Stimulated activated CD4-positive, alpha-beta T cell treated with anti-CD3 and anti-CD28 coated beads, Interleukin-2, amount 100 ng/mL, for 4 hours (primary cell): ENCODE measurements at places on chromosomes 6 and 20.
A peak's percentile ranks its signal among the peaks of the same experiment; 100 is the strongest.

- DNase-seq = no peak
Observed at GRCh38 chr6:139588734-139589593, 214.5 kb upstream of the CITED2 start.

DNA sequence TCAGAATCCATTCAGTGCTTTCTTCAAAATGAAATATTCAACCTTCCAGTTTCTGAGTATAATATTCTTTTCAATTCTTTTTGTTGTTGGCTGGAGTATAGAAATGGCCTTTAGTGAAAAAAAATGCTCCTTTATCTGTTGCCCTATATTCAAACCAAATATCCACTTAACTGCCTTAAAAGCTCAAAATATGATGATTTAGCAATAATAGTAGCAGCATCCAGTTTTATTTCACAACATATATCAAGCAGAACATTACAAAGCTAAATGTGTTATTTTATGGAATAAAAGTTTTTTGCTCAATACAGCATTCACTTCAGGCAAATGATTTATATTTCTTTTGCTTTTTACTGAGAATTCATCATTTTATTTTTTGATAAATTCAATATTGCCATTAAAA lies 322.4 kb upstream of the EYS start:
- no peak for DNase-seq

DNA sequence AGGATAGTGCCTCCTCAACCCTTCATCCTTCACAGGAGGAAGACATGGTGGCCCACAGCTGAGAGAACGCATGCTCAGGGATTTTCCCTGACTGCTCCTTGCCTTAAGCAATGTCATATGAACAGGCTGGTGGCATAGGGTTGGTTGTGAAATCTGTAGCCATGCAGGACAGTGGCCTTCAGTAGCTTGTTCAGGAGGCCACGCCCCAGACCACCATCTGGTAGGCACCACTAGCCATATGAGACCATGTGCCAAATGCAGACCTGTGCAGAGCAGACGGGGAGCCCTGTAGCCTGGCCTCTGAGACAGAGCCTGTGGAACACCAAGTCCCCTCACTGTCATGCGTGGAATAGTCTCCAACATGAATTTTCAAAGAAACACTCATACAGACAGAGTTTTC lies 76.5 kb downstream of the ADTRP start:
- no peak for DNase-seq

- DNase-seq = no peak
Observed at GRCh38 chr20:12318043-12318442, 400.4 kb downstream of the BTBD3 start.

DNA sequence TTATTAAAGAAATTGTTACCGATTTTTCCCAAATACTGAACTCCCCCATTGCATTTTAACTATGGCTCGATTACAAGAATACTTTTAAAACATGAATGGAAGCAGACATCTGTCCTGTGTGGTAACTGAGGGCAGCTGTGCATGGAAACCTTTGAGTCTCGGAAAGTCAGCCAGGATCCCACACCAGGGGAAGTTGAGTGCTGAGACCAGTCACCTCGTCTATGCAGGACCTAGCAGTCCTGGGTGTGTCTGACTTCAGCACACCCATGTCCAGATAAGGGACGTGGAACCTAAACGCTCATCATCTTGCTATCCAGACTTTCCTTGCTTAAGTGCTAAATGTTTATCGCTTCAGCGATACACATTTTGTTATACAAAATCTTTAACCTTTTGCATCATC lies 6.1 kb downstream of the RIN2 start:
- DNase-seq = no peak

GRCh38 chr6:98532004-98532403 lies 302.4 kb upstream of the POU3F2 start:
- no peak for DNase-seq

DNA sequence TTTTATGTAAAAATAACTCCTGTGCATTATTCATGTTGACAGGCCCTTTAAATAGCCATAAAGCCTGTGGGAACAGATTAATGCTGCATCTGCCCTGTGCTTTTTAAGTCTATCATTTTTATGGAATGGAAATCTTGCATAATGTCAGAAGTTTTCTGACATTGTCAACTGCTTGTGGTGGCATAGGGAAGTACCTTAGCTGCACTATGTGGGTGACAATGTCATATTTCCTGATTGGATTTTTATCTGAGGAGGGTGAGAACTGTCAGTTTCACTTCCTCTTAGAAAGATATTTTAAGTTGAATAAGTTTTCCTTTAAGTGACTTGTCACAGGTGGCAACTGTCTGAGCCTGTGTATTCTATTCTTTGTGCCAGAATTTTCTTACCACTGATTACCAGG lies 267.9 kb downstream of the PLCB1 start:
- DNase-seq = no peak

DNA sequence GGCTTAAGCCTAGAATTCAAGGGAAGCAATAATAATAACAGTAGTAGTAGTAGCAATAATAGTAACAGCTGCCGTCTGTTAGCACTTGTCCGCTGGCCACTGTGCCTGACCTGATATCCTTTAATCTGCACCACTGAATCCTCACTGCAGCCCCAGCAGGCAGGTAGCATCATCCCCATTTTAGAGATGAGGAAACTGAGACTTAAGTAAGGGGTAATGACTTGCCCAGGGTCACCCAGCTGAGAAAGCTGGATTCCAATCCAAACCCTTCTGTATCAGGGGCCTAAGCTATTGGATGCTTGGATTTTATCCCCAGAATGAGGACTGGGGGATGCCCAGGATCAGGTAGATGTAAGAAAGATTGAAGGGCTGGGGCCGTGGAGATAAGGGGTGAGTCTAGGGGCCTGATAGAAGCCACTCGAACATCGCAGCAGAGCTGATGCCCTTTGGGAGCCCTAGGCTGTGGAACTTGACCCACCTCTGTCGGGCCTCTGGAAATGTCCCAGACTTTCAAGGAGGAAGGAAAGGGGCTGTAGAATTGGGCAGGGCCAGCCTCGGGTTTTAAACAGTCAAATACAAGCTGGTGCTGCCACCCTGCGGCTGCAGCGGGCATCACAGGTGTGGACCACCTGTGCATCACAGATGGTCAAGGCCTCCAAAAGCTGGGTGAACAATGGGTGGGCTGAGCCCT lies 102.1 kb upstream of the MYL9 start:
- DNase-seq = peak; percentile 36

DNA sequence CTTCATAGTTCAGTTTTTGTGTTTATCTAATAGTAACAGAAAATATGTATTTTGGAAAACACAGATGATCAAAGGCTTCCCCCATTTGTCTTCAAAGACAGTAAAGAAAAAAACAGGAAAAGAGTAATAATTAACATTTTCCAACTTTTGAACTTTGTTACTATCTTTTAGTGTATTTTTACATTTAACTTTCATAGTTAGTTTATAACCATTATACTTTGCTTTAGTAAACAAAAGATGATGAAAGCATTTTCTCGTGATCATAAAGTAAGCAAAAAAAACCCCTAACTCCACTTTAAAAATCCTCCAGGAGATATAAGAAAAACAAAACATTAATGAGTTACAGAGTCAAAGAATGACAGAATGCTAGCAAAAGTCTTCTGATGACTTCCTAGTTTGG lies 13.6 kb upstream of the GPRC6A start:
- DNase-seq = no peak

- no peak for DNase-seq
Observed at GRCh38 chr20:7355051-7355450, 585.2 kb downstream of the HAO1 start.

DNA sequence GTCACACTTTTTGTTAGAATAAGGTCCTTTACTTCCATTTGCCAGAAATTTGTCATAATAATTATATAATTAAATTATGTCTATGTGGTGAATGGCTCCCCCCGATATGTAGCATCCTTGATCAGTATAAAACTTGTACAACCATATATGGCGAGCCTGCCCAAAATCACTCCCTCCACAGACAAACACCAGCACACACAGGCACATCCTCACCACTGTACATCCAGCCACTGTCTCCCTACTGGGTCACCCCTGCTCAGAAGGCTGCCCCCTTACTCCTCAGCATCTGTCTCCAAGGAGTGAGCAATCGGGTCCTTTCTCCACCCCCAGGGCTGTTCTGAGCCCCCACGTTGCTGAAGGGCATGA lies 87.0 kb upstream of the MYL9 start:
- DNase-seq = no peak

GRCh38 chr6:158185729-158186456 lies 17.7 kb downstream of the GTF2H5 start:
- no peak for DNase-seq

DNA sequence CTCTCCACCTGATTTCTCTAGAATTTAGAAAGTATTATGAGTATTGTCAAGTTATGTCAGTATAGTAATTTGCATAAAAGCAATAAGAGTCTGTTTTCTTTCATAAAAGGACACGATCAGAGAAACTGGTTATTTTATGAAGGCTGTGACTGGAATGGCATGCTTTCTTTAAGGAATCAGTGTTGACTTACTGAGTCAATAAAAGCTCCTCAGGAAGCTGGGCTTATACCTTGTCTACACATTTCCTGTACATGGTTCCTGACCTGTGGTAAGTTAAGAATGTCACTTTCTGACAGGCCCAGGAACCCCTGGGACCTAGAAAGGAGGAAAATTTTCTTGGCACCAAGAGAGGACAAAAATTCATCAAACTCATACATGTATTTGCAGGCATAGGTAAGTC lies 1224.0 kb upstream of the ADGRB3 start:
- no peak for DNase-seq

DNA sequence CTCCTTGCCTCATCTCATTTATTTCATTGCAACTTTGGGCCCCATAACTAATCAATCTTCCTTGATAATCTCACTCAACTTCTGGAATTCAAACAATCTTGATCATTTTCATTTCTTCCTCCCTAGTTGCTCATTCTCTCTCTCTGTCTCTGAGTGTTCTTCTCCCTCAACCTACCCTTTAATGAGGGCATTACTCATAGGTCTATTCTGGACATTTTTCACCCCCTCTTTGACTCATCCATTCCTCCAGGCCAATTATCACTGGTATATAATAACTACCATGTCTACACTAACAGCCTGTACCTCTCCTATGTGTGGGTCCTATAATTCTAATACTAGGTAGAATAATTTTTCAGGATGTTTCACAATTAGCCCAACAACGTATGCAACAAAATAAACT lies 78.8 kb downstream of the COL21A1 start:
- DNase-seq = no peak

GRCh38 chr6:42925248-42925857 lies 3.9 kb upstream of the CNPY3 start:
- no peak for DNase-seq

DNA sequence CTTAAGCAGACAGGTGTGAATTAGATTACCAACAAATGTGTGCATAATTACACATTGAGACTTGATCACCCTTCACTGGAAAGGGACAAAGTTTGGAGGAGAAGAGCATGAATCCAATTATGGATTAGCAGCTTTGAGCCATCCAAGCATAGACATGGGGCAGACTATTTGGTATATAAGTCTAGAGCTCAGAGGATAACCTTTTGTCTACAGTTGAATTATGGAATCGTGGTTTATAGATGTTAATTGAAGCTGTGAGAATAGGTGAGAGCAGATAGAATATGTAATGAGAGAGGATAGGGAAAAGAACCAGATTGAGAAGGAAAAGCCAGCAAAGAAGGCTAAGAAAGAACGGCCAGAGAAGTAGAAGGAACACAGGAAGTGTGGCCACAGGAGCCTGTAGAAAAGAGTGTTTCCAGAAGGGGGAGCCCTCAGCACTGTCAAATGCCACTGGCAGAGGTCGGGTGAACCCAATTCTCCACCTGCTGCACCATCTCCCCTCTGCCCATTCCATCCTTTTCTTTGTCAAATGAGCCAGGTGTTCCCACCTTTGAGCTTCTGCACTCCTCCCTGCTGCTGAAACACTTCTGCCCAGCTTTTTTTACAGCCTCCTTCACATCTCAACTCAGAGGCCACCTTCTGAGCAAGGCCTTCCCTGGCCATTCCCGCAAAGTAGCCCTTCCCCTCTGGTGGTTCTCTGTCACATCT lies 7.3 kb downstream of the DNTTIP1 start:
- peak; percentile 44 for DNase-seq

- DNase-seq = no peak
Observed at GRCh38 chr6:151681433-151682059, 125.9 kb upstream of the ESR1 start.

DNA sequence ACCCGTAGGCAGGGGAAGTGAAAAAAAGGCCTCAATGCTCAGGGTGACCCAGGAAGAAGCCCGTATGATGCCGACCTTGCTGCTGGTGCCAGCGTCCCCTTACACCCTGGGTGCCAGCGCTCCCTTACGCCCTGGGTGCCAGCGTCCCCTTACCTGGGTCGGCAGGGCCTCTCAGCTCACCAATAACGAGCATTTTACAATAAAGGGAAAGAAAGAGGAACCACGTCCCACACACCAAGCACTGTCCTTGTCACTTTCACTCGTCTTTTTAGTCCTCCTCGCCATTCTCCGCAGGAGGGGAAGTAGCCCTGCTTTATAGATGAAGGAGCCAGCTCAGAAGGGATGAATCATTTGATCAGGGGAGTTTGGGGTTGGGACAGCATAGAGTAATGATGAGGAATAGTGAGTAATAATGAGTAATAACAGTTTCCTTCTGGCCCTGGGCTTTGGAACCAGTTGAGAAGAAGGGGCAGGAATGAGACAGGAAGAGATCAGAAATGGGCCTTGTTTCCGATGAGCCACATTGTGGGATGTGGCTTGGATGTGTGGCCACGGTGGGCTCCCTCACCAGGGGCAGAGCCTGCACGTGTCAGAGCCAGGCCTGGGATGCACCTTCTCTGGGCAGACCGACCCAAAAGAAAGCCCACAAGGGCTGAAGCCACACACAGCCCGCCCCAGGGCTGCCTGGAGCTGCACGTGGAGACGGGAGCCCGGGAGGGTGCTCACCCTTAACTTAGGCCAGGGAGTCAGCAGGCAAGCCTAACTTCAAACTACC lies 75.7 kb downstream of the SYNJ2 start:
- DNase-seq = peak; percentile 14

- DNase-seq = no peak
Observed at GRCh38 chr6:116215414-116215813, 38.5 kb downstream of the TSPYL4 start.

GRCh38 chr6:167532410-167533288 lies 207.8 kb downstream of the TTLL2 start:
- no peak for DNase-seq
